ENCODE measurements at places on chromosomes 13 and 19.

GRCh38 chr19:29380581-29380980 lies 145.2 kb upstream of the VSTM2B start:
- no peak for DNase-seq

DNA sequence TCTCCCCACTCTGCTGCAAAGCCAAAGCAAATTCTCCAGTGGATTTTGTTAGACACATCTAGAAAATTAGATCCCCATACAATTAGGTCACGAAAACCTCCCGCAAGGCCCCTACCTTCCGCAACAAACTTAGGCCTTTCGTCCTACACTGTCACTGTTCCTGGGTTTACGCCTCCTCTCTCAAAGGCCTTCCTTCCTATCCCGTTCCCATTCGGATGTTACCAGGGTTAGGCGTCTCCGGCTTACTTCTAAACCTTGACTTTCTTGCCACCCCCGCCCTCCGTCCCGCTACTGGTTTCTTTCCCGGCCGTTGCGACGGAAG lies 754 bp downstream of the RNF6 start:
- no peak for DNase-seq

DNA sequence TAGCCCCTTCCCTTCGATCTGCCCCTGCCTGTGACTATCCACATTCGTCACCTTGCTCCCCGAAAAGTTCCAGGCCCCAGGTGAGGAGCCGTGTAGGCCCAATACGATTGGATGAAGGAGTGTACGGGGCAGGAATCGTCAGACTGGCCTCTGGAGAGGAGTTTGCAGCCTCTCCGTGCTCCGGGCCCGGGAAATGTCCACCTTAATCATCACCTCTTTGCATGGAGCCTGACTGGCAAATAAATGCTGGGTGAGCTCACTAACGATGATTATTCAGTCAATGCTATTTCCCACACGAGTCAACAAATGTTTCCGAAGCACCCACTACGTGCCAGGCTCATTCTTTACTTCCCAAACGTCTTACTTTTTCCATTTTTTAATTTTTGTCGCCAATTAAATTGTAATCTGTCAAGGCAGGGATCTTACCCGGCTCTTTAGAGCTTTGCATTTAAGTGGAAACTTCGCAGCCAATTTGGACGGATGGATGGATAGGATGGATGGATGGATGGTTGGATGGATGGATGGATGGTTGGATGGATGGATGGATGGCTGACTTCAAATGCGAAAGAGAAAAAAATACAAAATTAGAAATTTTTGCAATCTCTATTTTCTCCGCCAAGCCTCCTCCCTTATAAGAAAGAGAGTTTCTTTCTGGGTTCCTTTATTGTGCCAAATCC lies 45.8 kb downstream of the TGDS start:
- no peak for DNase-seq

- no peak for DNase-seq
Measured at GRCh38 chr13:60220072-60220471, 56.3 kb upstream of the DIAPH3 start.

DNA sequence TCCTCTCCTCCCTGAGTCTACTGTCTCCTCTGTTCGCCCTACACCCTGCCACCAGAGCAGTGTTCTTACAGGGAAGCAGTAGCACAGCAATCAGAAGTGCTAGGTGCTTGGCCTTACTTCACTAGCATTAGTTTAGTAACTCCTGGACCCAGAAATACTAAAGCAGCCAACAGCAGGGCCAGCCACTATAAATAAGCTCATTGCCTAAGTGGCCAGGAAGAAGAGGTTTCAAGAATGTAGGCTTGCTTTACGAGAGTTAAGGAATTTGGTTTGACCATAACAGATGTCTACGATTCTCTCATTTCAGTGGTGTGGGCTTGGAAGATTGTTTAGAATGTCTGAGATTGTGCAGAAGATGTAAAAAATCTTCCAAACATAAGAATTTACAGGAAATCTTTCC lies 103.3 kb downstream of the ZAR1L start:
- no peak for DNase-seq

DNA sequence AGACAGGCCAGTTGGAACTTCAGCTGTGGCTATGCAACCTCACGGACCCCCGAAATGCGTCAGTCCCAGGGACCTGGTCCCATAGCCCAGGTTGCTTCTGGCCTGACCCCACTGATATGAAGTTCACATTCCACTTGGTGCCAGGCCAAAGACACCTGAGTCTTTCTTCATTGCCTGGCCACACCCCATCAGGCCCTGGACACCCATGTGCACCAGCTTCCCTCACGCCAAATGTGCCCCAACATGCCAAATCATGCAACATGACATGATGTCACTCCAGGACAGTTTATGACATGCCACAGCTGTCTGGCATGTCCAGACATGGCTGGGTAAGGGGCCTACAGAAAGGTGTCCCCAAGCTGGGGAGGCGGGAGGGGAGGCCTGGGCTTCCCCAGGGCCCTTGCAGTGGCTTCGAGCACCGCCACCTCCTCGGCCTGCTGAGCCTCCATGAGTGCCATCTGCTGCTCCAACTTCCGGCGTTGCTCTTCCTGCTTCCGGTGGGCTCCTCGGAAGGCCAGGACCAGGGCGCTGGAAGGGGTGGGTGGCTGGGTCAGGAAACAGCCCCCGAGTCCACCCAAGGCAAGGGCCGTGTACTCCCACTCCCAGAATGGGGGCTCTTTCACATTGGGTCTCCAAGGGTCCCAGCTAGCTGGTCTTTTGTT lies 4.3 kb upstream of the NR2F6 start:
- no peak for DNase-seq

DNA sequence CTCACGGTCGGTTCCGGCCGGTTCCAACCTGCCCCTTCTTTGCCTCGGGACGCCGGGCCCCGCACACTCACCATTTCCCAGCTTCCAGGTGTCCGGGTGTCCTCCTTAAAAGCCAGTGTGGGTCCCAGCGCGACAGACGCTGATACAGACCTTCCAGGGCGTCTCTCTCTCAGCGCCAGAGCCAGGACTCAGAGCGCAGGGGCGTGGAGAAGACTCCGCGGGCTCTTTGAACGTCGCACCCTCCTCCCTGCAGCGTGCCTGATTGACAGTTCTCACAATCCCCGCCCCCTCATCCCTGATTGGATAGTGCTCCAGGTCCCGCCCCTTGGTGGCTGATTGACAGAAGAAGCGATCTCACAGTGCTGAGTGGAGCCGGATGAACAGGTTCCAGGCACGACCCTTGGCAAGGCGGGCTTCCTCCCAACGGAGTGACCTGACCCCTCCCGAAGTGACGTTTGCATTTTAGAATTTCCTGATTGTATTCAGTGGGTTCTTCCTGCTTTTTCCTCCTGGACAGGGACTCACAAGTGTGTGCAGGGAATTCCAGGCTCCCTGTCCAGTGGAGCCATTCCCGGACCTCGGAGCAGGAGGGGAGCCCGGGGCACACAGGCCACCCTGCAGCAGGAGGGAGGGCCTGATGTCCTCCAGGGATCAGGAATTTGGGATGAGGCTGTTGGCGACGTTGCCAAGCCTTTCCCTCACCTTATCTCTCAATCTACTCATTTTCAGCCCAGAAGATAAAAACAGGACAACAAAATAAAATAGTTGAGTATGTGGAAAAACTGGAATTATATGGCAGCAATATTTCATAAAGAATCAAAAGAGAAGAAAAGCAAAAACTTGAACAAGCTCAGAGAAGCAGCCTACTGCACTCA lies at the start of gene ZNF823:
Gene ZNF823, minus strand, starts transcription at position 201 of the 875 bp plus-strand sequence. Its CDS starts 127 bp downstream, at position 74.
- DNase-seq: peak; percentile 93

GRCh38 chr13:31587698-31588266 lies 151.5 kb upstream of the RXFP2 start:
- DNase-seq: no peak

DNA sequence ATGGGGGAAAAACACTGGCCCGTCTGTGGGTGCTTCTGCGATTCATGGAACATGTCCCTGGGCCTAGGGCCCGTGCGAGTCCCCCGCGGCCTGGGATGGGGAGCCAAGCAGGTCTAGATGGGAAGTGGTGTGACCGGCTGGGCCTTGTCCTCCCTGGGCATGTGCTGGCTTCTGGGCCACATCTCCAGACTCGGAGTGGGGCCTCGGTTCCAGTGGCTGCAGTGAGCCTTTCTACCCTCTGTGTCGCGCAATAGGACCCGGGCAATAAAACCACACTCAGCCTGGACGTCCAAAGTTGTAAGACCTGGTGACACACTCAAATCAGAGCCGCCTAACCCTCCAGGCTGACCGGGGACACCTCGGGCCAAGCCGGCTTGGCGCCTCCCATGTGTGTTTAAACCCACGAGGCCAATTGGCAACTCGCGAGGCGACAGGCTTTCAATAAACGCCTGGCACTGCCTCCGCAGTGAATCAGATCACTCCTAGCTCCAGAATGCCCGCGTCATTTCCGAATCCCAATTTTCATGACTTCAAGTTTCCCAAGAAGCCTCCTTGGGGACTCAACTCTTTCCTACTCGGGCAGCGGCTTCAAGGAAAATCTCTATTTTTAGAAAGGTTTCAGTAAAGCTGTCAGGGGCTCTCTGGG lies 57.3 kb downstream of the KLF2 start:
- DNase-seq: no peak

DNA sequence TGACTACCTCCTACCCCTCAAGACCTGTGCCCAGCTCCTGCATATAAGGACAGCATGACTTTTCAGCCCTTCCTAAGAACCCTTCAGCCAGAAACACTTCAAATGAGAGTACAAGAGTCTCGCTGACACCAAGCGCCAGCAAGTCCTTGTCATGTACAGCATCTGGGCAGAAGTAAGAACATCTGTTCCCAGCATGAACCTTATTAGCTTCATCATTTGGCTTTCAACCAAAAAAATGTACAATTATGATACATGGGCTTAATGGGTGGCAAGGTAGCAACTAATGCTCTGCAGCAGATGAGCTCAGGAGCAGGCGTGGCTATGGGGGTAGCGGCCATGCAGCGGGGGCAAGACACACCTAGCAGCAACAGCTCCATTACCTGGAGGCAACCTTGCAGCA lies 487.6 kb downstream of the COG6 start:
- DNase-seq: no peak

DNA sequence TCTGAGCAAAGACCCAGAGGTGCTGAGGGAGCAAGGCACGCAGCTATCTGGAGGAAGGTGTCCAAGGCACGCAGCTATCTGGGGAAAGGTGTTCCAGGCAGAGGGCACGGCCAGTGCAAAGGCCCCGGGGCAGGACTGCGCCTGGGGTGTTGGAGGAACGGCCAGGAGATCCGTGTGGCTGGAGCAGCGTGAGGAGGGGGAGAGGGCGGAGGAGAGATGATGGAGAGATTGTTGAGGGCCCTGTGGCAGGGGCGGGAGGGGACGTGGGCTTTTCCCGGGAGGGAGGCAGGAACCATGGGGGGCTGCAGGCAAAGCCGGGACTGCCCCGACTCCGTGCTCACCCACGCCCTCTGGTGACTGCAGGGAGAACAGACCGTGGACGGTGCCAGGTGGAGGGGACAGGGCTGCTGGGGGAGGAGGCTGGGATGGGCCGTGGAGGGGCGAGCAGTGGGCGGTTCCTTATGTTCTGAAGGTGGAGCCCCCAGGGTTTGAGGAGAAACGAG lies 13.3 kb upstream of the MISP start:
- DNase-seq: peak; percentile 34

- no peak for DNase-seq
Measured at GRCh38 chr13:30725326-30726085, 9.8 kb upstream of the ALOX5AP start.

GRCh38 chr19:2167896-2168618 lies 4.3 kb downstream of the DOT1L start:
- DNase-seq: no peak

- DNase-seq: no peak
Measured at GRCh38 chr13:33743438-33744368, 74.2 kb upstream of the RFC3 start.

DNA sequence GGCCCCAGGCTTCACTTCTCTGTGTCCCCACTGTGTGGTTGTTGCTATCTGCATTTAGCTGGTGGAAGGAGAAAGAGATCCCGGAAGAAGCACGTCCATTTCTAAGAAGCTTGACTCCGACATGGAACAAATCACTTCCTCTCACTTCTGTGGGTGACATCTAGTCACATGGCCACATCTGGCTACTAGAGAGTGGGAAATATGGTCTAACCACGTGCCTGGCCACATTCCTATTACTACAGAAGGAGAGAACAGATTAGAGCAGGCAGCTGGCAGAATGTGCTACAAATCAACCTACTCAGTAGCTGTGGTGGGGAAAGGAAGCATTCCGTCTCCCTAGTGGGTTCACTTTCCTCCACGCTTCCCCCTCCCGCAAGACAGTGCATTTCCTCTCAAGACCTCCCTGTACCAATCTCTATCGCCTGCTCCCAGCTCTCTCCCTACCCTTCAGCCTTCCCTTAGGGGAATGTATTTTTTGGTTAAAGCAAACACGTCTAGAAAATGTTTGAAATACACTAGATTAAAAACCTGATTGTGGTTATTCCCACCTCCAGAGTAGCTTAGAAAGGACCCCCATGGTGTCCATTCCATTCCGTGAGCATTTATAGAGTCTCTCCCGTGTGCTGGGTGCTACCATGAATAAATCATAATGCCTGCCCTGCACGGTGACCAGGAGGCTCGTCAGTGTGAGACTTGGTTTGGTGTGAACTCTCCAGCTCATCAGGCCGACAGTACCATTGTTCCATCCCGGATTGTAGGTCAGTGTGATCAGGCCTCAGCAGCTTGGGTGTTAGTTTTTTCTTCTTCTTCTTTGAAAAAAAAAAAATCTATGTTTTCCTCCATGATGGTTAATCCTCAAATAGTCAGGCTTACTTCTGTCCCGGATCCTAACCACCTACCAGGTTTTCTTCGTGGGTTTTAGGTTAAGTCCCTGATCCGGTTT lies 8.0 kb upstream of the AMER2 start:
- DNase-seq: no peak

GRCh38 chr13:84380866-84381265 lies 498.6 kb upstream of the SLITRK1 start:
- DNase-seq: no peak

DNA sequence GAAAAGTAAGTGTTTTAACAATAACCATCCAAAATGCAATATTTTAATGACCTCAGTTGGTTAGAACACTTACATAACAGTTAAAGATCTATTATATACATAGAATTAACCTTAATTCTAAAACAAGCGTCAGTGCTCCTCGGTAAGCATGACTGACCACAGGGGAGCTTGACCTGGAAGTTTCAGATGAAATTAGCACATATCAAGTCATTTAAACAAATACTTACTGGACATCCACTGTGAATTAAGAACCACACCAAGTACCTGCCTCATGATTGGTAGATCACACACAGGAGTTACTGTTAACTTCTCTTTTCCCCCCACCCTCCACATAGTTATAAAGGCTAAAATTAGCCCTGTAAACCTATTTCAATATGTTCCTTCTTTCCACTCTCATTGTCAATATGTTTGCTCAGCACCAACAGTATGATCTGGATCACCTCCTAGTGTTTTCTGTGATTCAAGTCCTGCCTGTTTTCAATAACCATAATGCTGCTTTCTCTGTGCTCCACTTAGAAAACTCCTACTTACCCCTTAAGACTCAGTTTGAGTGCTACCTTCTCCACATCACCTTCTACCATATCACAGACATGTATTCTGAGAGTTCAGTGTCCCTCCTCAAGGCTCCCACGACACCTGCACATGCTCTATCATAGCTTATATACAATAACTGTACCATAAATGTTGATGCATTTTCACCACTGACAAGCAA lies 209.0 kb downstream of the VWA8 start:
- DNase-seq: no peak

GRCh38 chr13:93249364-93250306 lies 23.0 kb downstream of the GPC6 start:
- DNase-seq: no peak

- no peak for DNase-seq
Measured at GRCh38 chr19:52635786-52636570, 2.2 kb downstream of the ZNF83 start.

Data from stimulated activated CD4-positive, alpha-beta T cell treated with anti-CD3 and anti-CD28 coated beads, Interleukin-15, amount 100 ng/mL, for 1 hour (primary cell).